ENCODE measurements at places on chromosomes 4 and X.

- no peak for DNase-seq
Observed at GRCh38 chr4:153780876-153781275, 8.0 kb downstream of the SFRP2 start.

DNA sequence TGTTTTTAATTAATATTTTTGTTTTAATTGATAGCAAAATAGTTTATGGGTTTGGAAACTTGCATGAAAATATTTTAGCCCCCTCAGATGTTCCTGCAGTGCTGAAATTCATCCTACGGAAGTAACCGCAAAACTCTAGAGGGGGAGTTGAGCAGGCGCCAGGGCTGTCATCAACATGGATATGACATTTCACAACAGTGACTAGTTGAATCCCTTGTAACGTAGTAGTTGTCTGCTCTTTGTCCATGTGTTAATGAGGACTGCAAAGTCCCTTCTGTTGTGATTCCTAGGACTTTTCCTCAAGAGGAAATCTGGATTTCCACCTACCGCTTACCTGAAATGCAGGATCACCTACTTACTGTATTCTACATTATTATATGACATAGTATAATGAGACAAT, 40.4 kb downstream of the MAP7D3 start:
- DNase-seq: no peak

DNA sequence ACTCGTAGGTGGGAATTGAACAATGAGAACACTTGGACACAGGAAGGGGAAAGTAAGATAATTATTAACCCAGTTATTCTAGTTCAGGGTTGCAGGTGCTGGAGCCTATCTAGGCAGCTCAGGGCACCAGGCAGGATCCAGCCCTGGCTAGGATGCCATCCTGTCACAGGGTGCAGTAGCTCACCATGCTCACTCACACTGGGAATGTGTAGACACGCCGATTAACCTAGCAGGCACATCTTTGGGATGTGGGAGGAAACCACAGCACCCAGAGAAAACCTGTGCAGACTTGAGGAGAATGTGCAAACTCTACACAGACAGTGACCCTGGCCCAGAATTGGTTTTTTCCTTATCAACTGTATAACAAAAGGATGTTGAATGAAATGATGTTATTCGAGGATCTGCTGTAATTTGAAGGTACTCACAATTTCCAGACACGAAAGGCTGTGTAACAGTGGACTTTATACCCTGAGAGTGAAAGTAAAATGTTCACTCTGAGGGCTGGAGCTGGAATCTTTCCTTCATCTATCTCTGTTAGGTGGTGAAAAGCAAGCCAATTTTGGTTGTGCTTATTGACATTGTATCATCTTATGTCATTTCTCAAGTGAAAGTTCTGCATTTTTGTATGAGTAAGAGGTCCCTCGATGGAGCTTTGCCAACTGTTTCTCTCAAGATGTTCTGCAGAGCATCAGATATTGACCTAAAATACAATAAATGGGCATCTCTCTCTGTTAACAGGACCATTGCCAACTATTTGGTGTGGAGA, 78.8 kb downstream of the PHEX start:
- DNase-seq: no peak

- DNase-seq: no peak
Observed at GRCh38 chr4:61451935-61452334, 251.8 kb downstream of the ADGRL3 start.

- DNase-seq: no peak
Observed at GRCh38 chrX:45621376-45622041, 420.8 kb upstream of the DIPK2B start.

DNA sequence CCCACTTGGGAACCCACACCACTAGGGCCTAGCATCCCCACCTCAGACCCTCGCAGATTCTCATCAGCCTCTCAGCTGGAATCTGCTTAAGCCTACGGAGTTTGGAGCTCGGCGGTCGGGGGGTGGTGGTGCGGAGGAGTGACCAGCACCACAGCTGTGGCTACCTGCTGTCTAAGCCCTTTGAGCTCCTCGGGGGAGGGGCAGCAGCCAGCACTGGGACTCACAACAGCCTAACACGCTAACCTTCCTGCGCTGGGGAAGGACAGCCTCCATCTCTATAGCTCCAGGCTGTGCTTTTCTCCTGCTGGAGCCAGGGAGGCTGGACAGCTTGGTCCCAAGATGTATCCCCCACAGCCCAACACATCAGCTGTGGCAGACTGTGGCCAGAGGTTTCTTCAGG, 281.5 kb downstream of the USP46 start:
- DNase-seq: no peak

GRCh38 chr4:129246910-129247461, 151.0 kb downstream of the C4orf33 start:
- peak; percentile 90 for DNase-seq

DNA sequence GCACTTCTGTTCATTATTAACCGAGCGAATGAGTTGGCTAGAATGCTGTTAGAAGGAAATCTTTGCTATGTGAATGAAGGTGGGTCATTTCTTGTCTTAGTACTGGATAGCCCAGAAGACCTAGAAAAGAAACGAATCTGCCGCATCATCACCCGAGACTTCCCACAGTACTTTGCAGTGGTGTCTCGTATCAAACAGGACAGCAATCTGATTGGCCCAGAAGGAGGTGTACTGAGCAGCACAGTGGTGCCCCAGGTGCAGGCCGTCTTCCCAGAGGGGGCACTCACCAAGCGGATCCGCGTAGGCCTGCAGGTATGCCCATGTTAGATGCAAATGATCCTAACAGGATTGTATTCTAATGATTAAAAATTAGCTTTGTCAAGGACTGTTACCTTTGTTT, 286.3 kb downstream of the ANK2 start:
- DNase-seq: no peak

- no peak for DNase-seq
Observed at GRCh38 chr4:57064811-57065711, 45.1 kb downstream of the IGFBP7 start.

DNA sequence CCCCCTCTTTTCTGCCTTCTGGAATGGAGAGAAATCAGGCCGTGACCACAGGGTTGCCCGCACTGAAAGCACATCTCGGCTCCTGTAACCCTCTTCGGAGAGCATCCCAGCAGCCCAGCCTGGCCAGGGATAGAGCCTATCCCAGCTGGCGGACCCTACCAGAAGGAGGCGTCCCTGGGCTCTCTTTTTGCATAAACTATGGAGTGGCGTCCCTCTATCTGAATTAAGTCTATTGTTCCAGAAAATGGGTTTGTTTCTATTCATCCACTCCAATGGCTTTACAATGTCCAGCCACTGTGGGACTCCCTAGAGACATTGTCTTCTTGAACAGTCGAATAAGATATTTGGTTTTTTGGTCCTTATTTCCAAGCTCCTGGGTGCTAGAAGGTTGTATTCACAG, 689 bp upstream of the NHSL2 start:
- no peak for DNase-seq

DNA sequence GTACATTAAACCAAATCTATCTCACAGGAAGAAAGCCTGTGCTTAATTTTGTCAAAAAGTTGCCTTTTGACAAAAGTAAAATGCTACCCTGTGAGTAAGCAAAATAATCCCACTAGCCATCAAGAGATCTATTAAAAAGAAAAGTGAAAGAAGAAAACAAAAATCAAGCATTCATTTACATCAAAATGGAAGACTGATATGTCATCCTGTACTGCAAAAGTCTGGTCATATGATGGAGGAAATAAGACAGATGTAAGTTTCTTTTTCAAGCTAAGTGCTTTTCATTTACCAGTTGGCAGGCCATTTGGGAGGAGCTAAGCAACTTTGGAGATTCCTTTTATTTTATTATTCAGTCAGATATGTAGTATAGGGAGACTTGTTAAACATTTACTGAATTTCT, 387.4 kb downstream of the SPOCK3 start:
- no peak for DNase-seq

DNA sequence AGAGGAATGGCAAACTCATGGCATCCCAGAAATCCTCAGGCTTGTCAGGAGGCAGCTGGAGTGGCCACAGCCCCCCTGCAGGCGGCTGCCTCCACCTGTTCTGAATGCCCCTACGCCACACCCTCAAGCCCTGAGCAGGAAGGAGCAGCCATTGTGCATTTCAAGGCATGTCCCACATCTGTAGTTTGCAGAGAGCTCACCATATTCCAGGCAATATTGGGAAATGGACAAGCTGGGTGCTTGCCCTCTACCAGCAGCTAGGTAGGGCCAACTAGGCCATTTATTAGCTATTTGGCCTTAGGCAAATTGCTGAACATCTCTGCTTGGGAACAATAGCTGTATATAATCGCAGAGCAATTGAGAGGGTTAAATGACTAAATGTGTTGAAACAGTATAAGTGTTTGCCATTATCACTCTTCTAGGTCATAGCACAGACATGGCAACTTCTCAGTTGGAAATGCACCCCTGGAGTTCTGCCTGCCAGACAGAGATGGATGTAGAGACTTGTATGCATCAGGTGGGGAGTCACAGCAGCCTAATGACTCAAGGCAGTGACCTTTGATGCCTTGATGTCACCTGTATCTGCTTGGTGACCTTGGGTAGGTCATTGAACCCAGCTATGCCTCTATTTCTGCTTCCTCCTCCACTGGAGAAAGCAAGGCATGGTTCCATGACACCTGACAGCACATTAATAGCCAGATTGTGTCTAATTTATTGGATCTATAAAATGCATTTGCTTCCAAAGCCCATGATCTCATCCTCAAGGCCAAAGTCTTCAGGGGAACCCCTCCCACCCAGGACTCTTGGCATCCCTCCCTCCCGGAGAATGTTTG, 52.8 kb downstream of the FHDC1 start:
- no peak for DNase-seq

DNA sequence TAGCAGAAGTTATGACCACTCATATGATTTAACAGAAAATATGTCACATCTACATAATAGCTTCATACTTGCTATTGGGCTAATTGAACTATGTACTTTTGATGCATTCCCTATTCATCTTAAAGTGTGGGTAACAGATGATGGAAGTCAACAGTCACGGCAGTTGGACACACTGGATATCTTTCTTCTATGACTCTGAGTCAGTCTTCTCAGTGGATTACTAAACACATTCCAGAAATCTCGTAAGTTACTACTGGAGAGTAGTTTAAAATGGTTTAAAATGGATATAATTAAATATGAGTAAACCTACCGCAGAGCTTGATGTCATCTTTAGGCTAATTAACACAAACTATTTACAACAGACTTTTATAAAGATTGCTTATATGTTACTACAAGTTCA, 30.1 kb upstream of the CFAP299 start:
- DNase-seq: no peak

GRCh38 chr4:128521648-128522111, 234.1 kb upstream of the PGRMC2 start:
- DNase-seq: no peak

DNA sequence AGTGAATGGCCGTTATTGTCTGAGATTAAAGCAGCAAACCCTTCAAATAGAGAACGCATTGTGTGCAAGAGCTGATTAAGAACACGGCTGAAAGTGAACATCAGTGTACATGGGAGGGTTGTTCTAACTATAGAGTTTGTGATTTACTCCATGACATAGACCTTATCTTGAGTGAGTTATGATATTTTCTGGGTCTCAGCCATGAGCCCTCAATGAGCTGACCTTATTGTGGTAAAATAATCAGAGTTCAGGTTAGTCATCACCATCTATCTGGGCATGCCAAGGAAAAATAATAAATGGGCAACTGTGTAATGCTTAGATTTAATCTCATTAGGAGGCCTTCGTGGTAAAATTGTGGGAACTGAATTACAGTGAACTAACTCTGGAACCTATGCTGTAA, 33.2 kb upstream of the CLDN24 start:
- DNase-seq: no peak

DNA sequence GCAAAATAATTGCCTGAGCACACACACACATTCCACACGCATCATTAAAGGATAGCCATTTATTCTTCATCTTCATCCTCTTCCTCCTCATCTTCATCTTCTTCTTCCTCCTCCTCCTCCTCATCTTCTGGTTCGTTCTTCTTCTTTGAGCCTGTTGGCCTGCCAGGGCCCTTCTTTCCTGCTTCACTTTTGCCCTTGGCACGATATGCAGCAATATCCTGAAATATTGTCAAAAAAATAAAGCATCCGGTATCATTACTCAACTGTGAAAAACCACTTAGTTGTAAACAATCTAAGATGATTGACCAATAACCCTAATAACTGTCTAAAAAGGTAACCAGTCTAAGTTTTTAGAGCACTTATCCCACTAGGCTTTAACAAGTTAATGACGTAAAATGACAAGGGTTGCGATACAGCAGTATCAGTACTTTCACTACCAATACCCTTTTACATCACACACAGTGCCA, 2.1 kb downstream of the HMGB2 start:
- DNase-seq: no peak

GRCh38 chrX:130592204-130592603, 190.4 kb downstream of the RBMX2 start:
- no peak for DNase-seq

GRCh38 chrX:108091878-108092291, 307 bp downstream of the ATG4A start:
- peak; percentile 23 for DNase-seq

DNA sequence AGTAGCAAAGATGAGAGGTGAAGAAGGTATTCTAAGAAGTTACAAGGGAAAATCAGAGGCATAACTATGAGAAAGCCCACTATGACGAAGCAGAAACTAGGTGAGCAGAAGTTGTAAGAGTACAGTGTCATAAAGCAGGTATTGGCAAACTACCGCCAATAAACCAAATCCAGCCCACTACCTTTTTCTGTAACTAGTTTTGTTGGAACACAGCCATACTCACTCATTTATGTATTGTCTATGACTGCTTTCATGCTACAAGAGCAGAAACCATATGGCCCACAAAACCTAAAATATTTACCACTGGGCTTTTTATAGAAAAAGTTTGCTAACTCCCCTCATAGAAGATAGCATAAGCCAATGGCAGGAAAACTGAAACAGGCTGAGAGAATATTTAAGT, 31.8 kb upstream of the ZCCHC13 start:
- DNase-seq: no peak

GRCh38 chr4:11155208-11155867, 273.4 kb downstream of the HS3ST1 start:
- DNase-seq: no peak

DNA sequence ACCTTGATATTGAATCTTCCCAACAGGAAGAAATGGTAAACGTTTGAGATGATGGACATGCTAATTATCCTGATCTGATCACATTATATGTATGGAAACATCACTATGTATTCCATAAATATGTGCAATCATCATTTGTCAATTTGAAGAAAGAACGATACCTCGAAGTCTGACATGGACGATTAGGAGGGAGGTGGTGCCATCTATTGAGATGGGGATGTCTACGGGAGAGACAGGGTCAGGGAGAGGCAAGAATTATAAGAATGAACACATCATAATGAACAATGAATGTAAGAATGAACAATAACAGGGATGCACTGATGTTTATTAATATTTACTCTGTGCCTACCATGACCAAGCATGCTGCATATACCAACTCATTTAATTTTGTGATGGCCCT, 93.7 kb upstream of the SOD3 start:
- DNase-seq: no peak

DNA sequence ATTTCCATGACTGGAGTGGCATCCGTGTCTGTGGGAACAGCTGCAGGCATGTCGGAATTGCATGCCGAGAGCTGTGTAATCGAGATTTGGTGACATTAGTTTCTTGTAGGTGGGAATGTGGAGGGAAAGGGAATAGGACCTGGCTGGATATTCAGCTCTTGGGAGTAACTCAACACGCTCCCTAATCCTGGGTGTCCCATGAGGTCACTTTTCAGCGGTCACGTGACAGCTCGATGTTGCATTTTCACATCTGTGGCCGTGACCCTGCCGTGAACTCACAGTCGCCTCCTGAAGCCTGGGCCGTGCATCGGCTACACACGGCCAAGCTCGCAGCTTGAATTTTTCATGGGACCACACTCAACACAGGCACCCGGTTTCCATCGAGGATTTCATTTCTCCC, 25.8 kb upstream of the PSAPL1 start:
- no peak for DNase-seq

- DNase-seq: no peak
Observed at GRCh38 chr4:57231781-57232180, 121.6 kb upstream of the IGFBP7 start.

Measured in SHP77 (cell line).